ENCODE measurements at places on chromosomes 2 and 18.

- no peak for DNase-seq
These were observed 218.8 kb downstream of the AGPS start for GRCh38 chr2:177611310-177611886.

GRCh38 chr2:112880696-112881095 is 30.3 kb upstream of the IL37 start:
- no peak for DNase-seq

GRCh38 chr2:20606198-20606597 is 44.7 kb downstream of the HS1BP3 start:
- DNase-seq, result no peak

DNA sequence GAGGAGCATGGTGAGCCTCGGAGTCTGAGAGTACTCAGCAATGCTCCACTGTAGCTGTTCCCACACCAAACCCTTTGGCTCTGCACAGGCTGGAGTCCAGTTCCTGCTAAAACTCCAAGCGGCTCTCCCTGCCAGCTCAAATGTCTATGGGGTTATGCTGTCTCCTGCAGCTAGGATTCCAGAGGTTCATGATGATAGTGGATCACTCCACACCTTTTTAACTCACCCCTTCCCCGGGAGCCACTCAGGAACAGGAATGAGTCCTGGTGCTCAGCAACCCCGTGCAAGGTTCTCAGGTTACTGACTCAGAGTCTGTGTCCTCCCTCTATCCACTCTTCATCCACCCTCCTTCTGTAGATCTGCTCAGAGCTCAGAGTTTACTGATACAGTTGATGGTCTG is 410.0 kb downstream of the CDH19 start:
- no peak for DNase-seq

DNA sequence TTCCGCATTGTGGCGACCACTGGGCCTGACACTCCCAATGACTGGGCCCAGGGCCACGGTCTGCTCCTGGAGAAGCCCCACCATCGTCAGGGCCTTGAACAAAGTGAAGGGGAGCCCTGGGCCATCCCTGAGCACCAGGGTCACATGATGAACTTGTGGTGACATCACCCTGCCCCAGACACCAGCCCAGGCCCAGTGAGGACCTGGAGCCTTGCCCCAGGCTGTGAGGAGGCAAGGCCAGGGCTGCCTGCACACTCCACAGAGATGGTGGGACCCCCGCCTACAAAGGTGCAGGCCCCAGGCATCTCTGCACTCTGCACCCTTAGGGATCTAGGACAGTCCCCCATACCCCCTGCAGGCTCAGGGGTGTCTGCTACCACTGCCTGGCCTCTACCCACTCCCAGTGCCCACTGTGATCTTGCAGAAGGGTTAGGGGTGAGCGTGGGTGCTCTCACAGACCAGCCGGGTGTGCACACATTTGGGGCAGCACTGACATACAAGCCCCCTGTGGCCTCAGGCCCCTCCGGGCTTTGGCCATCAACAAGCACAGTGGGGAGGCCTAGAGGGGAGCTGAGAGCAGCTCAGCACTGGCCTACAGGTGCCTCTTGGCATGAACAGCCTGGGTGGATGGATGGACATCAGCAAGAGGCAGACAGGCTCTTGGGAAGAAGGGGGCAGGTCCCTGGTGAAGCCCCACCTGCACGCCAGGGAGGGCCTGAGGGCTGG is 624.0 kb upstream of the LRRTM4 start:
- DNase-seq, result no peak

GRCh38 chr2:223474893-223475292 is 127.3 kb downstream of the SCG2 start:
- DNase-seq, result no peak

- DNase-seq, result no peak
These were observed 585.1 kb downstream of the ZEB2 start for GRCh38 chr2:143934626-143935481.

DNA sequence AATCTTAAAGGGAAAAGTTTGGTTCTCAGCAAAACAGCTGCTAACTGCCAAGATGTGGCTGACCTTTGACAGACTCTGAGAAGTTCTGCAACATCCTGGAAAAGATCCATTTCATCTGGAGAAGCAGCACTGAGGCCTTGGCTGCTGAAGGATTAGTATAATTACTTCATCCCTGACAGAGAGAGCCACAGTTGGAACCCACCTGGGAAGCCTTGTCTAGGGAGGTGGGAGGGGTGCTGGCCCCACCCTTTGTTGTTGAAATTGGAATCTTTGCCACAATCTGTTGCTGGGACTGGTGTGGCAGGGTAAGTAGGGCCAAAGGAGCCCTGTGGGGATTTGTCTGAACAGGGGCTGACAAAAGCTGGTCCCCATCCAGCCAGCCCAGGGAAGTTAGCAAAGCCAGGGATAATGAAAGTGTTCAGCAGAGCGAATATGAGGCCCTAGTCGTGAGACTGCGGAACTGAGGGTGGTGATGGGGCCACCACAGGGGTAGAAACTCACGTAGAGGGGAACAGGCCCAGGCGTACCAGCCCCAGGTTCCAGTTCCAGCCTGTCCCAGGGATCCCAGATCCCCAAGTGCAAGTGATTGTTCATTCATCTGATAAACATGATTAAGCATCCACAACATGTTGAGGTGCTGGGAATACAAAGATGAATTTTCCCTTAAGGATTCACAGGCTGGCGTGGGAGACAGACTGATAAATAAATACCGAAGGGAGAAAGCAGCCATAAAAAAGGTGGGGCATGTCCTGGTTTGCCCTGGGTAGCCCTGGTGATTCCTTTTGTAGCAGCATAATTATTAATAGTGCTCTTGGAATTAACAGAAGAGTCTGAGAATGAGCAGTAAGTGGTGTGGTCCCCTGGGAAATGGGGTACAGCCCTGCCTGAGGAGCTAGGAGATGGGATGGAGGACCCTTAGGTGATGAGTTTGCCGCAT is 60.0 kb downstream of the MYO1B start:
- DNase-seq, result no peak

- DNase-seq, result no peak
These were observed 153.6 kb upstream of the DSEL start for GRCh38 chr18:67670024-67670543.

DNA sequence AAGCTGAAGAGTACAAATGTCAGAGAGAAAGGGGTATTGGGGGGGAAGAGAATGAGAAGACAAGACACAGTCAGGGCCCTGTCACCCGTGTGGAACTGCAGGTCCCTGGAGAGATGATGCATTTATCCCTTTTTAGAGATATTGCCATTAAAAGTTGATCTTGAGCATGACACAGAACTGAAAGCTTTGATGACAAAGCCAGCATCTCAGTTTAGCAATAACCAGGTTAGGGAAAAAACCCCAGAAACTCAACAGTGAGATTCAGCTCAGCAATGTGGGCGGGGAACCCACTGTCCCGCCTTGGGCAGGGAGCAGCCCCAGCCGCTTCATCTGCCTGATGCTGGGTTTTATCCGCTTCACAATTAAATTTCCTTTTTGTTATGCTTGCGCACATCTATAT is 181.1 kb downstream of the NEDD4L start:
- no peak for DNase-seq

DNA sequence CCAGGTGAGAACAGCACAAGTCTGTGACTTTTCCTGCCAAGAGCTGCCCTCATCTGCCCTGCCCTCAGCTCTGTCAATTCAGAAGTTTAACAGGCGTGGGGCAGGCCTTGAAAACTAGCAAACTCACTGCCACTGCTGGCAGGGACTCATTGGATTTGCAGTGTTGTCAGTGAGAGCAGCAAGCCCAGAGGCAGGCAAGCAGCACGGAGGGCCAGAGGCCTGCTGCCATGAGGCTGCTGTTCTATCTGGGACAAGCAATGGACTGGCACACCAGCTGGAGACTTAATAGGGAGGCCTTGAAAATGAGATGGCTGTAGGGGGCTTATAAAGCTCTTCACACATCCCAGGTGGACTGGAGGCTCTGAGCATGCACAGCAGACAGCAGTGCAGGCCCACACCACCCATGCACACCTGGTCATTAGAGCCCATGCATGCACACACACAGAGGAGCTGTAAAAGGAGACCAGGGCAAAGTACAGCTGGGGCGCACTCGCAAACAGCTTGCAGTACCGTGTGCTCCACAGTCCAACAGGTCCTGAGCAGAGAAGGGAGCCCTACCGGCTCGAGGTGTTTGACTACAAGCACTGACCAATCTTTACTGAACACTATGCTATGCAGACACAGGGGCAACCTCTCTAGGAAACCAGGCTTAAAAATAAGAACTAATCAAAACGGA is 28.7 kb downstream of the MGAT4A start:
- no peak for DNase-seq

DNA sequence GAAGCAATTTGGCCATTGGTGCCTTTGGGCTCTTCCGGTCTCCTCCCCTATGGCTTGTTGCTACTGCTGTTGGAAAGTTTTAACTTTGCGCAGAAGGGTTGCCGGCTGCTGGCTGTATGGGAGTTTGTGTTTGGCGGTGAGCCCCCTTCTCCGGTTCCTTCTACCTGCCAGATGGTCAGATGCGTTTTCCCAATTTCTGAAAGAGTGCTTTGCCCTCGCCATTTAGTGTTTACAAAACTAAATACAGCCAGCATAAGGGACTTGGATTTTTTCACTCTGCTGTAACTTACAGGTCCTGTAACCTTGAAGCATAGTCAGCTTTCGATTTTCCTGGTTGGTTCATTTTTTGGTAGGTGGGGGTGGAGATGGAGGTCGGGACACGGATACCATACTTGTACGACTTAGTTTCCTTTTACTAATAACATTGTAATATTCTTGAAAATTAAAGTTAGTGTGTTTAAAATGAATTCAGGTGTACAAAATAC is 604 bp downstream of the COQ10B start:
- DNase-seq, result peak; percentile 32

DNA sequence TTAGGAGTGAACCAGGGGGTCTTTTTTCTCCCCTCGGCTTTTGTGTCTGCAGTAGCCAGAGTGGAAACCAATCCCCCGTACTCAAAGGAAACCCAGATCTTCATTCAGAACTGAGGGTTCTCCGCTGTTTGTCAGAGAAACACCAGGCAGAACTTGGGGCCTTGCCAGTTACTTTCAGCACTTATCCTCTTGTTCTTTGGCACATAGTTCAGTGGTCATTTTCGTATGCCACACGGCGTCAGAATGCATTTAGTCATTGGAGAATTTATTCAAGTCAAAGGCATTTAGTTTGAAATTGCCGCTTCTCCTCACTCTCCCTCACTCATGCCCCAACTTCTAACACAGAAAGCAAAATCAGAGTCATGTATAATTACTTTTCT is 102.9 kb downstream of the CABLES1 start:
- DNase-seq, result no peak

- DNase-seq, result no peak
These were observed 150.8 kb downstream of the NCKAP5 start for GRCh38 chr2:133417415-133417814.

DNA sequence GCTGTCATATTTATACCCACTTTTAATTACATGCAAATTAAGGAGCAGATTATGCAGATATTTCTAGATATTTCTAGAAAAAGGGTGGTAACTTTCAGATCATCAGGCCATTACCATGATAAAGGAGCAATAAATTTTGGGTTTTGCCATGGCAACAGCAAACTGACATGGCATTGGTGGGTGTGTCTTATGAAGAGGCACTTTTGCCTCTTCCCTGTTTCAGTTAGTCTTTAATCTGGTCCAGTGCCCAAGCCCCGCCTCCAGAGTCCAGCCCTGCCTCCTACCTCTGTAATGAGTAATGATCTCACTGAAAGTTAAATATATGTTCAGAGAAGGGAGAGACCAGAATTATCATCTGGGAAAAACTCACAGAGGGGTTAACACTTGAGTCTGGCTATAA is 124.8 kb downstream of the SCG2 start:
- DNase-seq, result no peak
